Upper lobe of right lung (tissue), 1 donor: ENCODE measurements at places on chromosomes 7 and 10.

DNA sequence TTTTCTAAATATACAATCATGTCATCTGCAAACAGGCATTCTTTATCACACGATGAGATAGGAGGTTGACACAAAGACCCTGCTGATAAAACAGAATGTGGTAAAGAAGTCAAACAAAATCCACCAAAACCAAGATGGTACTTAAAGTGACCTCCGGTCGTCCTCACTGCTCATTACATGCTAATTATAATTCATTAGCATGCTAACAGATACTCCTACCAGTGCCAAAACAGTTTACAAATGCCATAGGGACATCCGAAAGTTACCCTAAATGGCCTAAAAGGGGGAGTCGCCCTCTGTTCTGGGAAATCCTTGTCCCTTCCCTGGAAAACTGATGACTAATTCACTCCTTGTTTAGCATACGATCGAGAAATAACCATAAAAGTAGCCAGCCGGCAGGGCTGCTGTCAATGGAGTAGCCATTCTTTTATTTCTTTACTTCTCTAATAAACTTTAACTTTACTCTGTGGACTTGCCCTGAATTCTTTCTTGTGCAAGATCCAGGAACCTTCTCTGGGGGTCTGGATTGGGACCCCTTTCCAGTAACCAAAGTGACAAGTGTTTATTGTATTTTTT lies 126.6 kb downstream of the CCDC71L start:
- DNase-seq: no peak

GRCh38 chr10:43315535-43316207 lies 48.8 kb upstream of the RASGEF1A start:
- DNase-seq: no peak

DNA sequence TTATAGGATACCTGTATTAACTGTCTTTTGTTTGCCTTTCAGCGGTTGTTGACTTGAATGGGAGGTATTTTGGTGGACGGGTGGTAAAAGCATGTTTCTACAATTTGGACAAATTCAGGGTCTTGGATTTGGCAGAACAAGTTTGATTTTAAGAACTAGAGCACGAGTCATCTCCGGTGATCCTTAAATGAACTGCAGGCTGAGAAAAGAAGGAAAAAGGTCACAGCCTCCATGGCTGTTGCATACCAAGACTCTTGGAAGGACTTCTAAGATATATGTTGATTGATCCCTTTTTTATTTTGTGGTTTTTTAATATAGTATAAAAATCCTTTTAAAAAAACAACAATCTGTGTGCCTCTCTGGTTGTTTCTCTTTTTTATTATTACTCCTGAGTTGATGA lies 26.6 kb downstream of the RBM17 start:
- no peak for DNase-seq

DNA sequence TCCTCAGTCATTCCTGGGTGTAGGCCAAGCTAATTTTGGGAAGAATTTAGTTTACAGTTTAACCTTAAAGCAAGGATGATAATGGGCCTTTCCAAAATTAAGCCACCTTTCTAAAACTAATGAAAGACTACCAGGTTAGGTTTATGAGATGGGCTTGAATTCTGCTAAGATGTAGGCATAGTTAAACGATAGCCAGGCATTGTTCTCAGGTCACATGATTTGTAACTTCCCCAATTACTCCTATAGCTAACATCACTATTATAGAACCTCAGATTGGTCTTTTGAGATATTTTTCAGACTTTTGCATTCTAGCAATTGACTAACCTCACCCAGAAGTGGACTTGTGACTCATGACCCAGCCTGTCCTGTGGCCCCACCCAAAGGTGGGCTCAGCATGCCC lies 7.0 kb upstream of the NUB1 start:
- DNase-seq: no peak

GRCh38 chr10:14617852-14618251 lies 156.8 kb downstream of the FAM107B start:
- DNase-seq: no peak

- no peak for DNase-seq
These were observed 64.7 kb downstream of the BICC1 start for GRCh38 chr10:58577437-58577777.

- no peak for DNase-seq
These were observed 208.1 kb downstream of the KIAA1217 start for GRCh38 chr10:24417053-24417452.

DNA sequence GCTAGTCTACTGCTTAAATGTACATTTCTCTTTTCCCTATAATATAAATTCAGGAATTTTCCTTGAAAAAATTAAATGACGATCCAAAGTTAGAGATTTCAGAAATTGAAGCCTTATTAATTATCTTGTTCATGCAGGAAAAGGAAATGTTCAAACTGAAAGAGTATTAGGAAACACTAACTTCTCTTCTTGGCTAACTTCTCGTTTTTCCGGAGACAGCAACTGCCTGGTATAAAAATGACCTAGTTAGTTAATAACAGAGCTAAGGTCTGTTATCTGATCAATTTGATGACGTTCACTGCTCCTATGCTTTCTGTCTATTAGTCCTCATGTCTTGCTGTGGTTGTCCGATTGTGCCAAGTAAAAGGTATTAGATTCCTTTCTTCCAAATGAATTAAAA lies 212.5 kb downstream of the DGKB start:
- no peak for DNase-seq

- DNase-seq: no peak
These were observed 17.7 kb upstream of the PPIF start for GRCh38 chr10:79329529-79329928.

GRCh38 chr7:5696346-5697110 lies 84.9 kb downstream of the RNF216 start:
- no peak for DNase-seq

- DNase-seq: peak; percentile 77
These were observed 37.4 kb upstream of the OPALIN start for GRCh38 chr10:96395931-96396877.

- no peak for DNase-seq
These were observed 37.2 kb downstream of the EXOC4 start for GRCh38 chr7:133290041-133290440.

GRCh38 chr10:103574097-103575061 lies 80.9 kb downstream of the NEURL1 start:
- DNase-seq: no peak

DNA sequence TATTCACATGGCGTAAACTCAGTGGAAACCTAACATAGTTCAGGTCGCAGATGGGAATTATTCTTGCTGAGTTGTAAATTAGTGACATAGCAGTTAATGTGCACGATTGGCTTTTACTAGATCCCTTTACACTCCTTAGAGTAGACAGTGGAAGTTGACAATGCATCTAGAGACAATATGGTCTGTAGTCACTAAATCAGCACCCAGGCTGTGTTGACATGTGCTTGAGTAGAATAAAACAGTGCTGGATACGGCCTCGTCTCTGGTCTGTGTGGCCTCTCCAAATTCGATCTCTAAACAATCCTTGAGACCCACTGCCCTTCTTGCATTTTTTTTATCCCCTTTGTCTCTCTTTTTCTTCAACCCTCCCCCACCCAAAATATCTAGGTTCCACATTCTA lies 615.7 kb downstream of the SORCS1 start:
- no peak for DNase-seq

GRCh38 chr10:70561558-70561957 lies 41.0 kb downstream of the PRF1 start:
- no peak for DNase-seq

DNA sequence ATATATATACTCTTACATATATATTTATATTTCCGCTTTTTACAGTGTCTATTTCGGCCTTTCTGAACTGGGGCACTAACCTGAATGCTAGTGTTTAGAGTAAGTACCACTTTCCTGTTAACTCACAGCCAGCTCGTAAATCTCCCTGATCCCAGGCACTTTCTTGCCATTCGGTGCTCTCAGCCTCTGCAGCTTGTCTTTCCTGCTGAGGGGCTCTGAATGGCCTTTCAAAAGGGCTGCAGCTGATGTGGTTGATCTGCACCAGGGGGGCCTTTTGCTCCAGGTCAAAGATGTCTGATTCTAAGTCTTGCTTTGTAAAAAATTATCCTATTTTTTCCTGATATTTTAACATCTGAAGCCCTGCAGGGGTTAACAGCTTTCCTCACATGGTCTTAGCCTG lies 25.5 kb upstream of the HPS1 start:
- DNase-seq: no peak

- no peak for DNase-seq
These were observed 352.0 kb downstream of the PCLO start for GRCh38 chr7:82810558-82811259.

DNA sequence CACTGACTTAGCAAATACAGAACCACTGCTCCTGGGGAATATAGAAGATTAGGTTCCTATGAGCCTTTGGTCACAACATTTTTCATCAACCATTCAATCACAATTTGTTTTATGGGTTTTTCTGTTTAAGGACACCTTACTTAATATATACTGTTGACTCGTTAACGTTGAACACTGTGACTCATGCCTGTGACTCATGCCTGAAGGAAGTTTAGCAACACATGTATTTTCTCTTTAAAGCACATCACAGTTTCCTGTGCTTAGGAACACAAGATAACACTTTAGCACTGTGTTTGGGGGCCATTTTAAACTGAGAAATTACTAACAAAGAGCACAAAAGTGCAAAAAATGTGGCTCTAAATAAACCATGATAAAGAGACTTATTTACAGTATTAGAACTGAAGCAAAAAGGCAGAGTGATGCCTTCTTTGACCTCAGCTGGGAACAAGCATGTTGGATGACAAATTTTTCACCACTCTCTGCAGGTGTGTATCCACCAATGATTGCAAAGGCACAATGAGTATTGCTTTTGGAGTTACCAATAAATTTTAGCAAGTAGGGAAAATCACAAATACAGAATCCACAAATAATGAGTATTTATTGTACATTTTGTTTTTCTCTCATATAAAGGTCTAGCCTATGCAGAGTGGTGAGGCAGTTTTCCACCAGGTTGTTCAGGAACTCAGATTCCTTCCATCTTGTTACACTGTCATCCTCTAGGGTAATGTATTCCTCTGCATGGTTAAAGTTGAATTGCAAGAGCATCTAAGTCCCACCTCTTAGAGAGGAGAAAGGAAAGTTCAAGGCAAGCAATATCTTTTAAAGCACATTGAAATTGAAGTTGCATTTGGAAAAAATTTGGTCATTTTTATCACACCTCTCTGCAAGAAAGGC lies 7.3 kb downstream of the FGFBP3 start:
- DNase-seq: no peak

- no peak for DNase-seq
These were observed 20.3 kb downstream of the PARD3 start for GRCh38 chr10:34794835-34795234.

- DNase-seq: no peak
These were observed 11.9 kb downstream of the NRAP start for GRCh38 chr10:113651898-113652297.

DNA sequence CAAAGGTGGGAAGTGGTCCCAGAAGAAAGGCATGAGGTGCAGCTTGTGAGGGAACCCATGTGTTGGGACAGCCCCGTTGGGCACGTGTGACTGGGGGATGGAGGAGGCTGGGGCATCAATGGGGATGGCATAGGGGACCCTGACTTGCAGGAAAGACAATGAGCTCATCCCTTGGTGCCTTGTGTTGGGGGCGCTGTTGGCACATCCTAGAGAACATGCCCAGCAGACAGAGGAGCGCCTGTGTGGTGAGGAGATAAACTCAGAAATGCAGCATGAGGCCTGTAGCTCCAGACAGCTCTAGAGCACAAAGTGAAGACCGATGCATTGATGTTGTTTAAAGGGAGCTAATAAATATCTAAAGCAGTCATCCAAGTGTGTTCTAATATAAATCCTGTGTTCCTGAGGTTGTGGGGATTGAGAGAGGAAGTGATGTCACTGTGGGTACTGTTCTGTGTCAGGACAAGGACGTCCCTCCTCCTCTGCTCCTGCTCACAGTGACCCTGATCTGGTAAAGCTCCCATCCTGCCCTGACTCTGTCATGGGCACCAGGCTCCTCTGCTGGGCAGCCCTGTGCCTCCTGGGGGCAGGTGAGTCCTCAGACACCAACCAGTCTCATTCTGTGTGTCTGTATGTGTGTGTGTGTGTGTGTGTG lies 126.1 kb upstream of the PRSS58 start:
- no peak for DNase-seq

GRCh38 chr7:5424749-5425506 lies 1.3 kb upstream of the TNRC18 start:
- DNase-seq: peak; percentile 78

DNA sequence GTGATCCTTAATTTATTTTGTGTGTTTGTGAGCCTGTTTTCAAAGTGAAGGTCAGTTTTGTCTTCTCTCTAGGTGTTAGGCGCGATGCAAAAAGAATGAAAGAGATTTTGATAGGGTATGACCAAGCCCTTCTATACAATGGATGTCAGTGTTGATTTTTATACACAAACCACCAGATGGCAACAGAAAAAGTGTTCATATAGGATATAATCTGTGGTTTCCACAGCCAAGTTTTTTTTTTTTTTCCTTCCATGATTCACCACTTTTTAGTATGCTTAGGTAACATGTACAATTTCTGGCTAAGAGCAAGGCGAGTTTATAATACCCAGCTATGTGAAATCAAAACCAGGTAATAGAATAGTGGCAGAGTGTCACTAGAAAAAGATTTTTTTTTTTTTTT lies 8.1 kb downstream of the SDK1 start:
- no peak for DNase-seq

DNA sequence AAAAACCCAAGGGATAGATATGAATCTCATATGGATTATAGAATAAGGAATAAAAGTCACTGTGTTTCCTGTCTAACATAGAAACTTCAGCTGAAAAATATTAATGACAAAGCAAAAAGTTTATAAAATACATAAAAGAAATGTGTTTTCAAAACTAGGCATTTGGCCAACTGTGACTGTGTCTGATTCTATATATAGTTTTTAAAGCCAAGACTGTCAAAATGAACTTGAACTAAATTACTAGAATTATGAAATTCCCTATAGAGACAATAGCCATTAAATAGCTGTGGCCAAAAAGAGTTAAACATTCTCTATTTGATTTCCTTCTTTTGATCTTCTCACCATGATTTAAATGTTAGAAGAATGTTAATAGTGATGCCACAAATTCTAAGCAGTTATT lies 311.2 kb upstream of the SEMA3D start:
- no peak for DNase-seq

GRCh38 chr10:117442521-117442920 lies 67.3 kb upstream of the PDZD8 start:
- no peak for DNase-seq

DNA sequence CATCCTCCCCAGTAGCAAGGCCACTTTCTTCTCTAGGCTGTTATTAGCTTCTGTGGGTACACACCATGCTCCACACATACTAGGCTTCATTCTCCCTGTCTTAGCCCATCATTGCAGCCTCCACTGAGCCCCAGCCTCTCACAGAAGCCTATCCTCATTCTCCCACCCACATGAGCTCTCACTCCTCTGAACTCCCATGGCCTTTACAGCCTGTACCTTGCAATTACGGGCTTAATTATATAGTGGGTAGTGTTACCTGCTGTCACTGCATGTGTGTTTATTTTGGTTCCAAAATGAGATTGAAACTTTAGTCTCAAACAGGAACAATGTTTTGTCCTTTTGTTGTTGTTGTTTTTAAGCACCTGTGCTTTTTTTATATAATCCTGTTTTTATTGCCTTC lies 460.0 kb downstream of the KCNMA1 start:
- no peak for DNase-seq
